HCEC 1CT (cell line): ENCODE measurements at places on chromosomes 5 and 9.
A peak's percentile ranks its signal among the peaks of the same experiment; 100 is the strongest.

GRCh38 chr5:174423558-174423957 is 300.8 kb upstream of the MSX2 start:
- DNase-seq: no peak

- DNase-seq: no peak
These were observed 2318.6 kb upstream of the ACO1 start for GRCh38 chr9:30065888-30066287.

GRCh38 chr5:133240425-133241091 is 188.7 kb downstream of the HSPA4 start:
- DNase-seq: peak; percentile 94

- peak; percentile 75 for DNase-seq
These were observed 749.8 kb upstream of the CDH9 start for GRCh38 chr5:27788184-27788583.

DNA sequence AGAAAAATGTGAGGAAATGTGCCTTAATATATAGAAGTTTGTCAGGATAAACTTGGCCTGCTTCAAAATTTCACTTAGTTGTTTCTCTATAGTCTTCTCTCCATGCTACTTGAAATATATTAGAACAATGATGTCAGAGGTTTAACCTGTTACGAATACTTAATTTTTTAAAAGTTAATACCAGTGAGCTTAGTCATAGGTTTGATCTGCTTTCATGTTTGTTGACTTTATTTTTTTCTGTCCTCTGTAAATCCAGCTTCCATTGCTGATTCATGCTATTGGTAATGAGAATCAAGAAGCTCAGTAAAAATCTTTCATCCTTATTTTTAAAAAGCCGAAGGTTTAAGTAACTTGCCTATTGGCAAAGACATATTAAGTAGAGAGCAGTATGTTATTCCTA is 27.9 kb downstream of the BDP1 start:
- DNase-seq: peak; percentile 91

DNA sequence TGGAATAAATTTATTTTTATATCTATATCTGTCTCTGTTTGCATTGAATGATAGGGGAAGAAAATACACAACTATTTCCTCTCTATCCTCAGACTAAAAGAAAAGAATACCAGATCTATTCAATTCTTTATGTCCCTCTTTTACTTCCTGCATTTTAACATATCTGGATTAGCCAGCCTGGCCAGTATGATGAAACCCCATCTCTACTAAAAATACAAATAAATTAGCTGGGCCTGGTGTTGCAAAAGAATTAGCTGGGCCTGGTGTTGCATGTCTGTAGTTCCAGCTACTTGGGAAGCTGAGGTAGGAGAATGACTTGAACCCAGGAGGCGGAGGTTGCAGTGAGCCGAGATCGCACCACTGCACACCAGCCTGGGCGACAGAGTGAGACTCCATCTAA is 182.0 kb downstream of the LURAP1L start:
- no peak for DNase-seq

GRCh38 chr5:79886925-79887655 is 104.0 kb downstream of the MTX3 start:
- DNase-seq: no peak

GRCh38 chr5:173672166-173672565 is 55.7 kb upstream of the BOD1 start:
- no peak for DNase-seq
